ENCODE measurements at places on chromosomes 3 and 15.

DNA sequence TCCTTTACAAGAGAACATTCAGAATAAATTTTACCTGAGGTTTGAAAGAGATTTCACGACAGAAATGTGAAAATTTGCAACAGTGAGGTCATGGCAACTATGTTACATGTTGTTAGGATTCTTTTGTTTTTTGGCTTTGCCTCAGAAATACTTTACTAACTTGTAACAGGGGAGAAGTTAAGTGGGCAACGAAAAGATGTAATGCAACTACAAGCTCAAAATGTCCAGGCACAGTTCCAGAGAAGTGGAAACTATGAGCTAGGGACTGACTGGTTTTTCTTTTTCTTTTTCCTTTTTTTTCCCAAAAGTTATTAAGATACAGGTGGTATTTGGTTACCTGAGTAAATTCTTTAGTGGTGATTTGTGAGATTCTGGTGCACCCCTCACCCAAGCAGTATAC, 111.5 kb upstream of the PPP2R3A start:
- no peak for DNase-seq

GRCh38 chr3:135228201-135228600, 433.1 kb downstream of the EPHB1 start:
- DNase-seq = no peak

- DNase-seq = no peak
Measured at GRCh38 chr15:56892659-56893363, 25.6 kb upstream of the TCF12 start.

- no peak for DNase-seq
Measured at GRCh38 chr3:108134555-108134880, 43.7 kb upstream of the CD47 start.

GRCh38 chr3:11164607-11165006, 10.3 kb downstream of the HRH1 start:
- no peak for DNase-seq

DNA sequence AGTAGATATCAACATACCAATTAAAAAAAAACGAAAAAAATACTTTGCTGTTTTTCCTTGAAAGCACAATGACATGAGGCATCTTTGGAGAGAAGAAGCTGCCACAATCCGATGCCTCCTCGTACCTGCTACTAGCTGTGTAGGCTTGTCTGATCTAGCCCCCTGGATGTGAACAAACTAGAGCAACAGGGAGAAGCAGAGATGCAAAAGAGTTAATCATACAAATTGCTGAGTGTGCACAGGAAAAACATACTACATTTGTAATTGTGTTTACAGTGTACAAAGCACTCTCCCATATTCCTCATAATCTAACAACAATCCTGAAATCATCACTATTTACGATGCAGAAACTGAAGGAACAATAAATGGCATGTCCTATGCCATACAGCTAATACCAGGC, 227.0 kb upstream of the CTNNB1 start:
- no peak for DNase-seq

DNA sequence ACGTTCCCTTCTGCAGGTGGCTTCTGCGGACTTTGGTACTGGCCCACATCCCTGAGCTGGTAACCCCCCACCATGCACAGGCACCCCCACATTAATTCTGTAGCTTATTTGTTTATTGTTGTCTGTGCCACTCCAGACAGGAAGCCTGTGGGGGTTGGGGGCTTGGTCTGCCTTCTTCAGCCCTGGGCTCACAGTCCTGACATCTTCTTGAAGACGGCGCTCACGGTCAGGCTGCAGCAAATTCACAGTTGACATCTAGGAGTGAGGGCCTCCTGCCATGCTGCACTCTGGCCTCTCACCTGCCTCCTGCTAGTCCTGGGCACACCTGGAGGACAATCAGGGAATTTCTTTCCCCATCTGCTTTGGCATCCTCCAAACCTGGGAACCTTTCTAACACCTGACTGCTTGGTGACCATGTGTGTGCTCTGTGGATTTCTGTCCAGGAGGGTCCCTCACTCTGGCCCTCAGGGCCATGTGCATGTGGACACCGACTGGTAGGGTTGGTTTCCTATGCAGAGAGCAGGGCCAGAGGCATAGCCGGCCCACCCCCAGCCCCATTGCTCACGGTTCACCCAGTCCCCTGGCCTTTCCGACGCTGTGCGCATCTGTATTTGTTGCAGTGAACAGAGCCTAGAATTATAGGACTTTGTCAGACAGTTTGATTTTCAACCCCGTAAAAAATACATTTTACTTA, 68.8 kb downstream of the APBA2 start:
- no peak for DNase-seq
